ENCODE measurements at places on chromosomes 12 and 14.
A peak's percentile ranks its signal among the peaks of the same experiment; 100 is the strongest.

- DNase-seq, result no peak
Observed at GRCh38 chr12:81705586-81705985, 53.6 kb downstream of the PPFIA2 start.

GRCh38 chr12:105406497-105406896 is 76.0 kb downstream of the C12orf75 start:
- no peak for DNase-seq

GRCh38 chr14:92105893-92106142 is 564 bp downstream of the ATXN3 start:
- peak; percentile 48 for DNase-seq

GRCh38 chr12:88952562-88952942 is 372.3 kb upstream of the KITLG start:
- no peak for DNase-seq

- no peak for DNase-seq
Observed at GRCh38 chr14:51836417-51836816, 24.0 kb upstream of the GNG2 start.

- DNase-seq, result no peak
Observed at GRCh38 chr12:128920468-128920867, 67.2 kb downstream of the GLT1D1 start.

DNA sequence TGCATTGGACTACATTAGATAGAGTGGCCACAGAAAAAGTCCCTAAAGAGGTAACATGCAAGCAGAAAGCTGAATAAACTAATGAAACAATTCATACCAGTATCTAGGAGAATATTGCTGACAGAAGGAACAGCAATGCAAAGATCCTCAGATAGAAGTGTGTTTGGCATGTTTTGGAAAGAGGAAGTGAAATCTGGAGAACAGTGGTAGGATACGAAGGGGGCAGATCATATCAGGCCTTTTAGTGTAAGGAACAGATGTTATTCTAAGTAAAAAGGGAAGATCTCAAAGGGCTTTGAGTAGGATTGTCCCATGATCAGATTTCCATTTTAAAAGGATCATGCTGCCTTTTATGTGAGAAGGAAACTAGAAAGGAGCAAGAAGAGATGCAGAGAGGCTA is 342.9 kb downstream of the PAWR start:
- DNase-seq, result no peak

DNA sequence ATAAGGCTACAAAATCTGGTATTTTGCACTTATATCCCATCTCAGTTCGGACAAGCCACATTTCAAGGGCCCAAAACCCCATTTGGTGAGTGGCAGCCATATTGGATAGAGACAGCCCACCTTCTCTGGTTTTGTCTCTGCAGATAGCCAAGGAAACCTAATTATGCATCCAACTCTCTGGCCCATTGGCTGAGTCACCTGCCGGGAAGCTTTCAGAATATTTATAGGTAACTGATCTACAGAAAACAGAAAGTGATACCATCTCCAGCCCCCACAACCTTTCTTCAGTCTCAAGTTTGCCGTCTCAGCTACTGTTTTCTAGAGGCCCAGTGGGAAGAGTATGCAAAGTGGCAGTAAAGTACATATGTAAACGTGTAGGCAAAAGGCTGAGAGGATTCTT is 33.7 kb upstream of the PPP1CC start:
- DNase-seq, result no peak

DNA sequence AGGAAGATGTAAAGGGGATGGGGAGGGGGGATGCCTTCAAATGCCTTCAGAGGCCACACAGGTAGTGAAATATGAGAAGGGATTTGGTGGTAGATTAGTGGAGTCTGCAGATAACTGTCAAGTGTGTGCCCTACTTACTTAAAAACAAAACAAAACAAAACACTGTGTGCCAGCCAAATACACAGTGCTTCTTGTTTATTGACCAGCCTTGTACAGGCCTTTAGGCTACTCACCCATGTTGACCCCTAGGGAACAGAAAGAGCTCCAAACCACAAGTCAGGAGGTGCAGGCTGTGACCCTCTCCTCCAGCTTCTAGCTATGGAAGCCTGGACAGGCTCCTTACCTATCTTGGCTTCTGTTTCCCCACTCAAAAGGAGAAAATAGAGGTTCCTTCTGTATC is 562.0 kb downstream of the ETNK1 start:
- DNase-seq, result no peak

DNA sequence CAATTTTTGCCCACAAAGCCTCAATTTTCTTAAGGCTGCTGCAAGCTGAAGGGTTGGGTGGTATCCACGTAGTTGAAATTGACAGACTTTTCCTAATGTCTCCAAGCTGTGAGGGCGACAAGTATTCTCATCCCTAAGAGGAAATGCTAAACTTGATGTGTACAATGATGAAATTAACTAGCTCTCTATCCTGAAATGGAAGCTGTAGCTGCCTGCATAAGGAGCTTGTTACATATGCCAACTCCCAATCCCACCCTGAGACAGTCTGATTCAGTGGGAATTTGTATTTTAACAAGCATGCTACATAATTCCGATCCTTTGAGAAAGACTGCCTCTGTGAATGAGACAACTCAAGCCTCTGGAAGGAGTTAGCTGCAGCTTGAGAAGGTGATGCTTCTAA is 45.7 kb upstream of the MDM1 start:
- no peak for DNase-seq

- DNase-seq, result no peak
Observed at GRCh38 chr12:57762463-57762862, 4.4 kb downstream of the CYP27B1 start.

GRCh38 chr12:117427211-117427610 is 65.8 kb upstream of the NOS1 start:
- no peak for DNase-seq

DNA sequence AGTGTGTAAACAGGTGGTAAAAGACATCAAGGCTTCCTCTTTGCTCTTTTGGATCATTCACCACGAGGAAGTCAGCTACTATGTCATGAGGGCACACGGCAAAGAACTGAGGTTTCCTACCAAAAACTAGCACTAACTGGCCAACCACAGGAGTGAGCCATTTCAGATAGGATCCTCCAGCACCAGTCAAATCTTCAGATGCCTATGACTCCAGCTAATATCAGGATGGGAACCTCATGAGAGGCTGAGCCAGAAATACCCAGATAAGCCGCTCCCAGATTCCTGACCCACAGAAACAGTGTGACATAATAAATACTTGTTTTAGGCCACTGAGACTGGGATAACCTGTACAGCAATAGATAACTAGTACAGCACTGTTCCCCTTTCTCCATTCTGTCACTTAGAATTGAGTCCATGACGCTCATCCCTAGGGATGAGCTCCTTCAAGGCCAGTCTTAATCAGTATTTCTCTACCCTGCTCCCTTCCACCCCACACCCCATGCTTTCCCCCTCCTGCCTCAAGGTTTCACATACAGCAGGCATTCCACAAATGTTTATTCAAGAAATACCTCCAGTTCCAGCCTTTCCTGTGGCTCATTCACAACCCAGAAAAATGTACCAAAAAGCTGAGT is 68.4 kb downstream of the PPM1H start:
- DNase-seq, result peak; percentile 80

GRCh38 chr12:115072712-115073111 is 388.7 kb upstream of the TBX3 start:
- no peak for DNase-seq

GRCh38 chr12:42728770-42729534 is 139.4 kb upstream of the PRICKLE1 start:
- DNase-seq, result no peak

GRCh38 chr12:89525305-89525823 is 483 bp downstream of the POC1B start:
- peak; percentile 76 for DNase-seq

DNA sequence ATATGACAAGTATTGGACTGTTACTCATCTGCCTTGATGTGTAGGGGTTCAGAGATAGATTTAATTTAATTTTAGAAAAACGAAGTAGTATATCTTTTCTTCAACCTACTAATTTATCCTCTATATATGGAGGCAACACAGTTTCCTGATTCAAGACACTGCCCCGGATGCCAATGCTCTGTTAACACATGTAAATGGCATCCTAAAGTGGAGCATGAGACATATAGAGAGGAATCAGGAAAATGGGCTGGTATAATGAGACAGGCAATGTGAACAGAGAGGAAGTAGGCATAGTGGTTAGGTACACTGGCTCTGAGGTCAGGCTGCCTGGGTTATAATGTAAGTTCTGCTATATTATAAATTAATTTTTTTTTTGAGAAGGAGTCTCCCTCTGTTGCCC is 85.6 kb downstream of the OTOGL start:
- no peak for DNase-seq

- DNase-seq, result no peak
Observed at GRCh38 chr14:104882991-104883660, 18.1 kb downstream of the CEP170B start.

- no peak for DNase-seq
Observed at GRCh38 chr14:98914942-98915341, 357.1 kb downstream of the BCL11B start.

DNA sequence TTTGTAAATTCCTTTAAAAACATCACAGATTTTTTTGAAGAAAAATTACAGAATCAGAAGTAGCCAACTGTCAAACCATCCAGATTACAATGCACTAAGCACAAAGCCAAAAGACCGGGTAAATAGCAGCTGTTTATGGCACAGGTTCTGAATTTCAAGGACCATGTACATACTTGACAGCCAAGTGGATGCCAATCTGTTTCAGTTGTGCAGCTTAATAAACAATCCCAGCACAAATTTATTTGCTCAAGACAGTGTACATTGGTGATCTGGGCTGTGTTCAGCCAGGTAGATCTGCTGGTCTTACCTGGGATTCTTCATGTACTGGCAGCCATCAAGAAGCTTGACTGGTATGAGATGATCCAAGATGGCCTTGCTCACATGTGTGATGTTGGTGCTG is 229.8 kb upstream of the FLRT2 start:
- DNase-seq, result no peak

GRCh38 chr12:94184995-94185719 is 36.8 kb downstream of the PLXNC1 start:
- no peak for DNase-seq

- no peak for DNase-seq
Observed at GRCh38 chr14:98957211-98958047, 314.6 kb downstream of the BCL11B start.

GRCh38 chr12:93099792-93100191 is 170.7 kb upstream of the EEA1 start:
- DNase-seq, result no peak

GRCh38 chr12:113347-113746 is 46.8 kb downstream of the IQSEC3 start:
- DNase-seq, result no peak

GRCh38 chr12:2479851-2480535 is 314.8 kb upstream of the FKBP4 start:
- DNase-seq, result no peak

All from SJSA1 (cell line).